Colonic mucosa (tissue), 4 donors: ENCODE measurements at places on chromosomes 1 and 21. TPM values are rescaled to one million over a fixed set of nuclear protein-coding genes. Genes with fewer than 3 reads are reported as not detected.
A peak's percentile ranks its signal among the peaks of the same experiment; 100 is the strongest.

ACKR1 gene
- 11.6 TPM for total RNA-seq

ERG gene
- 2.5 TPM for total RNA-seq

SLC30A2 gene
- 0.42 TPM for total RNA-seq

VCAM1 gene
- 3.5 TPM for total RNA-seq

KIAA0040 gene
- 14.0 TPM for total RNA-seq

PLCH2 gene
- total RNA-seq, result 3.8 TPM

DNA sequence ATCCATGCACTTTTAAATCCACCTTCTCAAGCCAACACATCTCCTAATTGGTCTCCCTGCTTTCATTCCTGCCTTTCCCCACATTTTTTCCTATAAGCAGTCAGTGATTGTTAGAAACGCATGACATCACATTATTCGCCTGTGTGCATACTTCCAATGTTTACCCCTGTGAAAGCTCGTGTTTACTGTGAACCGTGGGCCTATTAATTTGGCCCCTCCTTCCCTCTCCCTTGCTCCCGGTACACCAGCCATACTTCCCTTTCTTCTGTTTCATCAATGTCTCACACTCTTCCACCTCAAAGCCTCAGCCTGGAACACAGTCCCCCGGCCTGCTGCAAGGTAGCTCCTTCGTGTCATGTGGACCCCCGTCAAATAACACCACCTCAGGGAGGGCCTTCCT lies 9.1 kb downstream of the MTOR start:
- no peaks in the 10 kb centered on the region for H3K27me3 ChIP-seq
- no peak overlapping the region for H3K4me3 ChIP-seq
- no peak for DNase-seq
- no peaks in the 10 kb centered on the region for H3K4me1 ChIP-seq
- H3K36me3 ChIP-seq, result peaks cover 42% of the 10 kb centered on the region

- no peak overlapping the region for H3K4me3 ChIP-seq
- peaks cover 12% of the 10 kb centered on the region for H3K4me1 ChIP-seq
- no peak overlapping the region for H3K27ac ChIP-seq
- DNase-seq, result no peak
- no peaks in the 10 kb centered on the region for H3K27me3 ChIP-seq
Measured at GRCh38 chr1:32984455-32985171, 20.0 kb upstream of the RNF19B start.

GRCh38 chr1:1065265-1065939 lies 8.7 kb downstream of the RNF223 start:
- peaks cover 31% of the 10 kb centered on the region for H3K27me3 ChIP-seq
- H3K27ac ChIP-seq, result no peak overlapping the region
- H3K4me3 ChIP-seq, result no peak overlapping the region
- DNase-seq, result no peak

DNA sequence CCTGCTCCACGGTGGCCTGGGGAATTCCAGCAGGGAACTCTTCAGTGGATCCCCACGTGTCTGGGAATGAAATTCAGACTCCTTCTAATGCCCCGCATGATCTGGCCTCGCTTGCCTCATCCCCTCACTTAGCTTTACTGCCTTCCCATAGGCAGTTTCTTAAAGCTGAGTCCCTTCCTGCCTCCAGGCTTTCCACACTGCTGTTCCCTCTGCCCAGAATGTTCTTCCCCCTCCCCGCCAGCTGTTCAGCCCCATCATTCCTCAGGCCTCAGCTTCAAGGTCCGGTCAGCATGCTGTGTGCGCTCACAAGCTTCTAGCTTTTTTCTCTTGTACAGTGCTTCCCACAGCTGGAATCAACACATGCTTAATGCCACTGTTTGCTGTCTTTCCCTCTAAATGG lies 54.9 kb upstream of the WASF2 start:
- peak overlapping the region; percentile 32 for H3K27ac ChIP-seq
- H3K4me3 ChIP-seq, result no peak overlapping the region
- no peaks in the 10 kb centered on the region for H3K27me3 ChIP-seq

DNA sequence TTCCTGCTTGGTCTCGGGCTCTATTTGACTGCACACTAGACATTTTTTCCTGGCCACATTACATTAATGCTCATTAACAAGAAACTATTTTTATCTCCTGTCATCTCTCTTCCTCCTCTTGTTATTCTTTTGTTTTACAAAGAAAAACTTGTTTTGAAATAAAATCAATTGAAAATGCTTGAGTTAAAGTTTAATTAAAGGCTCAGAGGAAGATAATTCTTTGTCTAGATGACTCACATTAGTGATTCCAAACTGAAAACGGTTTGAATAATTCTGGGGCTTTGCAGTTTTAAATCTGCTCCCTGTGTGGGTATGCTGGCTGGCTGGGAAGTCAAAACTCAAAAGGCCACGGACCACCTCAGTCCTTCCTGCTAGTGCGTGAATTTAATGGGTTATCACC lies 29.6 kb downstream of the RGS5 start:
- no peaks in the 10 kb centered on the region for H3K4me1 ChIP-seq
- H3K4me3 ChIP-seq, result no peak overlapping the region
- no peak for DNase-seq
- H3K36me3 ChIP-seq, result no peaks in the 10 kb centered on the region
- no peak overlapping the region for H3K27ac ChIP-seq

DNA sequence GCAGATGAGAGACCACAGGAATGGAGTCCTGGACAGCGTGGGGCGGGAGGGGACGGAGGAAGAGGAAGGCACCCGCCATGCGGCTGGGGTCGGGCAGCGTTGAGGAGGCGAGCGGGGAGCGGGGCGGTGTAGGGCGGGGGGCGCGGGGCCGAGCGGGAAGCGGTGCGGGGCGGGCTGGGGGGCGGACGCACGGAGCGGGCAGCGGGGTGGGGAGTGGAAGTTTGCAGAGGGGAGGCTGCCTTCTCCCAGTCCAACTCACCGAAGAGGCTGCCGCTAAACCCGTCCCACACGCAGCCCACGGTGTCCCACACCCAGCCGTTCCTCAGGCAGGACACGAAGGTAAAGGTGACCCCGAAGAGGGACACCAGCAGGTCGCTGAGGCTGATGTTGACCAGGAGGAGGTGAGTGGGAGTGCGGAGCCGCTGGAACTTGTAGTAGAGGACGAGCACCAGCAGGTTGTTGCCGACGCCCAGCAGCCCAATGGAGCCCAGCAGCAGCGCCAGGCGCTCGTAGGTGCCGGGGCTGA lies 483 bp downstream of the CHML start:
- DNase-seq, result peak; percentile 45
- H3K4me3 ChIP-seq, result peak overlapping the region; percentile 82
- H3K27me3 ChIP-seq, result no peaks in the 10 kb centered on the region
- H3K27ac ChIP-seq, result peak overlapping the region; percentile 78
- H3K36me3 ChIP-seq, result no peaks in the 10 kb centered on the region

DNA sequence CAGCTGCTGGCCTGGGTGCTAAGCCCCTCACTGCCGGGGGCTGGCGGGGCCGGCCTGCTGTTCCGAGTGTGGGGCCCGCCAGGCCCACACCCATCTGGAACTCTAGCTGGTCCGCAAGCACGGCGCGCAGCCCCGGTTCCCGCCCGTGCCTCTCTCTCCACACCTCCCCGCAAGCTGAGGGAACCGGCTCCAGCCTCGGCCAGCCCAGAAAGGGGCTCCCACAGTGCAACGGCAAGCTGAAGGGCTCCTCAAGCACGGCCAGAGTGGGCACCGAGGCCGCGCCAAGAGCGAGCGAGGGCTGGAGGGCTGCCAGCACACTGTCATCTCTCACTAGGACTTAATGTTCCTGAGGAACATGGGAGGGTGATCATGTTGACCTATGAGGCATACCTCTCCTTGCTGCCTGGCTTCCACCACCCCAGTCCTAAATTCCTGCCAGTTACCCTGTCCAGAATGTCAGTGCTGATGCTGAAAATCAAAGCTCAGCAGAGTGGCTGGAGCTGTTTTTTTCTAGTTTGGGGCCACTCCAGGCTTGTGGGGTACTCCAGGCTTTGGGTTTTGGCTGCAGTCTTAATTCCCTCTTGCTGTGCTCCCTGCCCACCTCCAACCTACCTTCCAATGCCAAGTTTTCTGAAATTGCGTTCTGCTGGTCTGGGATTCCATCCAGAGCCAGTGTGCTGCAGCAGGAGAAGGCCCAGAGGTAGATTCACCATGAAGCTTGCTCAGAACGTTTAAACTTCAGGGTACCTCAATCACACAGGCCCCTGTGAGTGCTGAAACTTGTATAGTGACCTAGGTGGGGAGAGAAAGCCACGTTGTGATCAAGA lies 44.2 kb upstream of the LPGAT1 start:
- H3K36me3 ChIP-seq, result no peaks in the 10 kb centered on the region
- DNase-seq, result no peak
- no peaks in the 10 kb centered on the region for H3K27me3 ChIP-seq
- H3K4me1 ChIP-seq, result no peaks in the 10 kb centered on the region
- no peak overlapping the region for H3K4me3 ChIP-seq

GRCh38 chr1:42319128-42319851 lies 15.7 kb downstream of the FOXJ3 start:
- no peak for DNase-seq
- H3K27me3 ChIP-seq, result no peaks in the 10 kb centered on the region
- H3K36me3 ChIP-seq, result no peaks in the 10 kb centered on the region
- no peak overlapping the region for H3K27ac ChIP-seq
- H3K4me3 ChIP-seq, result no peak overlapping the region
- H3K4me1 ChIP-seq, result peaks cover 4% of the 10 kb centered on the region

DNA sequence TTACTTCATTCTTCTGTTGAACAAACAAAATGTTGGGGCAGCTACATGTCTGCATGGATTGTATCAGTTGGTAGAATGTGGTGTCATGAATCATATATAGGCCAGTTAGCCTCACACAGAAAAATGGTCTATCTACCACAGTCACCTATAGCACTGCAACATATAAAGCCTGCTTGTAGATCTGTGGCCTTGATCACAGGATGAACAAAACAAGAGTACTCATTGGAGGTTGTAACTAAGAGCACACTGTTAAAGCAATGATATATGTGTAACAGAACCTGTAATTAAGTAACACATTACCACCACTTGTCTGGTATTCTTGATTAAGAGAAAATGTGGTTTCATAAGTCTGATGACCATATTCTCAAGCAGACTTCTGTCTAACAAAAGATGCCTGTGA lies 167.3 kb upstream of the SGIP1 start:
- H3K36me3 ChIP-seq, result no peaks in the 10 kb centered on the region
- no peak overlapping the region for H3K4me3 ChIP-seq
- no peaks in the 10 kb centered on the region for H3K27me3 ChIP-seq
- no peak overlapping the region for H3K27ac ChIP-seq
- no peak for DNase-seq
- no peaks in the 10 kb centered on the region for H3K4me1 ChIP-seq

- no peaks in the 10 kb centered on the region for H3K27me3 ChIP-seq
- H3K4me3 ChIP-seq, result no peak overlapping the region
- no peak for DNase-seq
- H3K4me1 ChIP-seq, result peaks cover under 1% of the 10 kb centered on the region
Measured at GRCh38 chr1:14940285-14940870, 213.2 kb upstream of the TMEM51 start.

DNA sequence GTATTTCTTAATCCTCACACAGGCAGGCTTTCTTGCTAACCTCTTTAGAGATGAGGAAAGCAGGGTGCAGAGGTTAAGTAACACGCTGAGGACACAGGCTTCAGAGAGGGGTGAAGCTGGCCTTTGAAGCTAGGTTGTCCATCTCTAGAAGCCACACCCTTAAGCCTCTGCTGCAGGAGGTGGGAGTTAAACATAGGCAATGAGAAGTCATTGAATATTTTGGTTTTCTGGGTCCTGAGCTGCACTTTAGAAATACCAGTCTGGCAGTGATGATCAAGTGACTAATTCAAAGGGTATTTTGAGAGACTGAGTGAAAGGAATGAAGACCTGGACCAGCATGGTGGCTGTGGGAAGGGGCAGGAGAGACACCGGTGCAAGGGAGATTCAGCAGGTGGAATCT lies 9.9 kb downstream of the KCNJ15 start:
- no peaks in the 10 kb centered on the region for H3K27me3 ChIP-seq
- no peak for DNase-seq
- H3K36me3 ChIP-seq, result no peaks in the 10 kb centered on the region
- no peak overlapping the region for H3K4me3 ChIP-seq
- no peak overlapping the region for H3K27ac ChIP-seq

DNA sequence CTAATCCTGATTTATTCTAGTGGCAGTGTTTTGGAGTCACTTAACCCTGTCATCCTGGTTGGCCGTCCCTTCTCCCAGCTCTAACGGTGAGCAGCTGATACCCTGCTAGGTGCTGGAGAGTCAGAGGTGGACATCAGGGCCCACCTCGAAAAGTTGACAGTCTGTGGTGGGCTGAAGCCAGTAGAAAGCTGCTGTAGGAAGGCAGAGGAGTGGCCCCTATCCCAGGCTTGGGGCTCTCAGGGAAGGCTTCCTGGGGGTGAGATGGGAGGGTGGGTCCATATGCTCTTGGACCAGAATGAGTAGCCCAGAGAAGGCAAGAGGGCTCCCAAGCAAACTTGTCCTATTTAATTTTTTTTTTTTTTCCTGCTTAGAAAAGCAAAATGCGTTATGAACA lies 475 bp upstream of the RPL5 start:
- no peaks in the 10 kb centered on the region for H3K27me3 ChIP-seq
- no peaks in the 10 kb centered on the region for H3K36me3 ChIP-seq
- H3K27ac ChIP-seq, result no peak overlapping the region
- H3K4me3 ChIP-seq, result no peak overlapping the region
- H3K4me1 ChIP-seq, result peaks cover 10% of the 10 kb centered on the region
- DNase-seq, result no peak

DNA sequence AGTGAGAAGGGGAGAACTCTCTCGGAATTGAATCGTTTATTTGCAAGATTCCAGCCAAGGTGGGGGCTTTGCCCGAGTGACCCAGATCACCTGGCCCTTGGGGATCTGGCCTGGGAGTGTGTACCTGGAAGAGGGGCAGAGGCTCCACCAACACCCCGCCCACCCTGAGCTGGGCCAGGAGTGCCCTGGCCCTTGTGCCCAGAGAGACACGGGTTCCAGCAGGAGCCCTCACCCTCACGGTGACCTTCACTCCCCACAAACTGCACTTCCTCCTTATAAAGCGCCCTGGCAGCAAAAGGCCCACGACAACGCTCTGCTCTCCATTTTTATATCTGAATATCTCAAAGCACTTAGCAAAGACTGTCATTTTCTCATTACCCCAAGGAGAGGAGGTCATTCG lies 16.6 kb downstream of the CASZ1 start:
- peak; percentile 70 for DNase-seq
- no peaks in the 10 kb centered on the region for H3K27me3 ChIP-seq
- H3K36me3 ChIP-seq, result no peaks in the 10 kb centered on the region
- H3K27ac ChIP-seq, result peak overlapping the region; percentile 85
